ENCODE measurements at places on chromosomes 11 and 22. TPM values are rescaled to one million over a fixed set of nuclear protein-coding genes. Genes with fewer than 3 reads are reported as not detected.
A peak's percentile ranks its signal among the peaks of the same experiment; 100 is the strongest.

GRCh38 chr22:45441138-45441537, 27.6 kb downstream of the RIBC2 start:
- peak; percentile 80 for DNase-seq

The TRIM49 gene
- not detected for polyA plus RNA-seq

DNA sequence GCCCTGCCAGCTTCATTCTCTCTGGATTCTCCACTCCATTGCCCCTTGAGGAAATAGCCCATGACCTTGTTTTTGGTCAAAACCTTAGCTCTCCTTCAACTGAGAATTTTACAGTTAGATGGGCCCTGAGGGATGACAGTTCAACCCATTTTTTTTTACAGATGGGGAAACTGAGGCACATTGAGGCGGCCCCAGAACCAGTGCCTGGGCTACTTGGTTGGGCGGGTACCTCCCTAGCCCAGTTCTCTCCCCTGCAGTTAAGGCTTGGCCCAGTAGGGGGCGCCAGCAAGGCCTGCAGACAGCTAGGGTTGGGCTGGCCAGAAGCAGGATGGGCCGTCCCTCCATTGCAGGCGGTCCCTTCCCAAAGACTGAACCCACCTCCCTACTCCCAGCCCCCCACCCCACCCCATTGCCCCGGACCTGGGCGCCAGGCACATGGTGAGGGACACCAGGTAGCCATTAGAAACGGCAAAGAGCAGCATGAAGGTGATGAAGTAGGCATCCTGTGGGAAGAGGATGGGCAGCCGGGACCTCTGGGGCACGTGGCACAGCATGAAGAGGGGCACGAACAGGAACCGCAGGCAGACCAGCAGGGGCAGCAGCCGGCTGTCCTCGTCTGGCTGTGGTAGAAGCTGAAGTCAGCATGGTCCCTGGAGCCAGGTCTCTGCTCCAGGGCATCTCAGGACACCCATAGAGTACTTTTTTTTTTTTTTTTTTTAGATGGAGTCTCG, 7.6 kb downstream of the SLC29A2 start:
- DNase-seq, result peak; percentile 27

- DNase-seq, result peak; percentile 88
Measured at GRCh38 chr11:73308003-73308960, at the start of gene ARHGEF17. Gene ARHGEF17 (plus strand): TSS chr11:73308276. CDS start chr11:73308639, 363 bp downstream.

Data from cardiac muscle cell (in vitro differentiated cells and primary cell).